Activated CD4-positive, alpha-beta T cell treated with anti-CD3 and anti-CD28 coated beads, Interleukin-10, Interleukin-2, amounts not matched to agents 100 ng/mL and 50 ng/mL, durations not matched to agents 16 hours and 8 hours (primary cell): ENCODE measurements at places on chromosomes 7 and 10.

- no peak for DNase-seq
Observed at GRCh38 chr7:96985992-96986391, 19.4 kb upstream of the DLX6 start.

DNA sequence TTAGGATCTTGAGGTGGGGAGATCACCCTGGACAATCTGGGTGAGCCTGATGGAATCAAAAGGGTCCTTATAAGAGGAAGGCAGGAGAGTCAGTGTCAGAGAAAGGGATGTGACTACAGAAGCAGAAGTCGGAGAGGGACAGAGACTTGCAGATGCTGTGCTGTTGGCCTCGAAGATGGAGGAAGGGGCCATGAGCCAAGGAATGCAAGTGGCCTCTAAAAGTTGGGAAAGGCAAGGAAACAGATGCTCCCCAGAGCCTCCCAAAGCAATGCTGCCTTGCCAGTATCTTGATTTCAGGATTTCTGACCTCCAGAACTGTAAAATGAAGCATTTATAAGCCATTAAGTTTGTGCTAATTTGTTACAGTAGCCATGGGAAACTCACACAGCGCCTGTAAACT, 165.2 kb downstream of the FANK1 start:
- no peak for DNase-seq

- DNase-seq, result no peak
Observed at GRCh38 chr7:4297165-4297917, 384.8 kb upstream of the FOXK1 start.

DNA sequence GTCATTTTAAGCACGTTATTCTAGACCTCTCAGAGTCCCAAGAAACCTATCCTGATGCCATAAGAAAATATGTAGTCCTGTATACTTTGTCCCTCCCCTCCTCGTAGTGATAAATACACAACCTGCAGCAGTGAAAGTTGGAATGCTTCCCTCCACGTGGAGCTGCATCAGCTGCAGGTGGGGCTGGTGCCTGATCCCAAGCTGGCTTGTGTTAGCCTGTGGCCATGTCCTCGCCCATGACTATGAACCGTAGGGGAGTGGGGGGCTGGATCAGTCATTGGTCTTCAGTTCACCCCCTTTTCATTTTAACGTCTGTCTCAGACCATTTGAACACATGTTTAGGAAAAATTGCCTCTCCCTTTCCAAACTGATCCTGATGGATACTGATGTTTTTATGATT, 171.4 kb upstream of the HABP2 start:
- DNase-seq, result no peak

DNA sequence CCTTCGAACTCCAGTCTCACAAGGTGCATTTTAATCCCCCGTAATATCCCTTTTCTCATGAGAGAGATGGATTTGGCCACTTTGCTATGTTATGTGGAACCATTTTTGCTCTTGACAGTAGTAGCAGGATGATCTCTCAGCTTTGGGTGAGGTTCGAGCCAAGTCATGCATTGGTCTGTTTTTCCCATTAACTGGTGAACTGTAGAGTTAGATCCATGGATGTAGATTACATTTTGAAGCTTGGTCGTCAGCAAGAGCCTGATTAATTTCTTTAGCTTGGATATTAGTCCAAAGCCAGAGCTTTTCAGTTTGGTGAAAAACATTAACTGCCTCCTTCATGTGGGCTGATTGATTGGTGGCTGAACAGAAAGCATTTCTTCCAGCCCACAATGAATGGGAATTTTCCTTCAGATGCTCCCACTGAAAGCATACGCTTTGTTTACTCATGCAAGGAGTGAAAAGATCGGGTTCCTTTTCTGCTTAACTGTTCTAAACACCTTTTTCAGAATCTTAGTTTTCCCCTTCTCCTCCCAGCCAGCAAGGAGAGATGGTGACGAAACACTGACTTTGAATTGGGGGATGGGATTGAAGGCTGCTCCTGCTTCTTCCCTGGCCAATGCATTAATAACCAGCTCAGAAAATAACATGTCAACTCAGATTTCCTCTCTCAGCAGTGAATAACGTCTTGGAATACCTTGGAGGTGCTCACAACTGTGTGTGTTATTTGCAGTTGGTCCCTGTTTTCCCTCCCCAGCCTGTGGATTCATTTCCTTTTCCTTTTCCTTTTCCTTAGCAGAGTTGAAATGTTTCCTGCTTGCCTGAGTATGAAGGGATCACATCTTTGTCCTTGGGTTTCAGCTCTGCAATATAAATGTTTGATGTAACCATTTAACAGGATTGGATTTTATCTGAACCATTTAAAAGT, 351.8 kb upstream of the FZD8 start:
- DNase-seq, result no peak

DNA sequence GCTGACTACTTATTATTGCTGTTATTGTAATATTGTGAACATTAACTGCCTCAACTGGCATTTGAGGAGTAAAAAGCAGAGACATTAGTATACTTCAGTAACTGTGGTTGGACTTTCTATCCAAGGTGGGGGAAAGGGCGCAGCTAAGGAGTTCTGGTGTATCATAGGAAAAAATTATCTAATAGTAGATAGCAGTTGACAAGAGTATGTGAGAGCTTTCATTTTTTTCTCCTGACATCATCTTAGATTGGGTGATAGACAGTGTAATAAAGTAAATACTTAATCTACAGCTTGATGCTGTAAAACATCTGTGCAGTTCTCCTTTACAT, 68.9 kb downstream of the PHTF2 start:
- no peak for DNase-seq
